Muscle of arm (tissue), 14 donors: ENCODE measurements at places on chromosomes 12 and 14.
A peak's percentile ranks its signal among the peaks of the same experiment; 100 is the strongest.

- DNase-seq, result no peak
These were observed 44.9 kb upstream of the BCAT1 start for GRCh38 chr12:24993793-24994192.

DNA sequence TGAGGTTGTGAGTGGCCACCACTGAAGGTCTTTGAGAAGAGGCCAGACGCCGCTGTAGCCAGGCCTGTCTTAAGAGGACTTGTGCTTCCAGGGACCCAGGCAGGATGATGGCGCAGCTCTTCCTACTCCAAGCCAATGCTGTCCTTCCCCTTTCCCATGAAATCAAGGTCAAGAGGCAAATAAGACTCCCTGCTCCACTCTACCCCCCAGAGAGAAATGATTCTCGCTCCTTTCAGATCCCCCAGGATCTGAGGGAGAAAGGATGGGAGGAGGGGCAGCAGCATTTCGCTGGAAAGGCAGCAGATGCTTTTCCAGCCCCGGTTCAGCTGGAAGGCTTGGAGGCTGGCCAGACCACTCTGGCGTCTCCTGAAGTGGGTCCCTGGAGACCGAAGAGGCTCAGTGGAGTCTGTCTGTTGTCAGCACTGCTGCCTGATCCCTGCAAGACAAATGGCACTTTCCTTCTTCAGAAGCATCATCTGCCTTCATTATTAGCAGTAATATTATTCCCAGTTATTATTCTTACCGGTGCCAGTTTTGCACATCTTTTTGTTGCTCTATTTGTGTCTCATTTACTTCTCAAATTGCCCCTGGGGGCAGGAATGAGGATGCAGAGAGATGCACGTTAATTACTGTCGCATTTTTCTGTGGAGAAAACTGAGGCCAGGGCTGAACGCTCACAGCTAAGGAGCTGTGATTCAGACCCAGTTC is 51.4 kb downstream of the C14orf132 start:
- peak; percentile 79 for DNase-seq

- no peak for DNase-seq
These were observed 54.9 kb upstream of the SCN8A start for GRCh38 chr12:51536159-51536558.

DNA sequence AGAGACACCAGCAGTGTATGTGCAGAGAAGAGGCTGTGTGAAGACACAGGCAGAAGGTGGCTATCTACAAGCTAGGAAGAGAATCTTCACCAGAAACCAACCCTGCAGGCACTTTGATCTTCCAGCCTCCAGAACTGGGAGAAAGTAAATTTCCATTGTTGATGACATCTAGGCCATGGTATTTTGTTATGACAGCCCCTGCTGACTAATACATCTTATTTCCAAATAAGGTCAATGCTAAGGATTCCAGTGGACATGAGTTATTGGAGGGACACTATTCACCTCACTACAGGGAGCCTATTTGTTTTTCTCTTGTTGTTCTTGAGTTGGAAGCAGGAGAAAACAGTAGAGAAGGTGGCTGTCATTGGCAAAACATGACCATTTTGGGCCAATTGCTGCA is 88.5 kb upstream of the RIN3 start:
- no peak for DNase-seq

- DNase-seq, result no peak
These were observed 2.9 kb downstream of the RND1 start for GRCh38 chr12:48862760-48863159.

GRCh38 chr12:68665016-68665569 is 21.7 kb upstream of the NUP107 start:
- no peak for DNase-seq

DNA sequence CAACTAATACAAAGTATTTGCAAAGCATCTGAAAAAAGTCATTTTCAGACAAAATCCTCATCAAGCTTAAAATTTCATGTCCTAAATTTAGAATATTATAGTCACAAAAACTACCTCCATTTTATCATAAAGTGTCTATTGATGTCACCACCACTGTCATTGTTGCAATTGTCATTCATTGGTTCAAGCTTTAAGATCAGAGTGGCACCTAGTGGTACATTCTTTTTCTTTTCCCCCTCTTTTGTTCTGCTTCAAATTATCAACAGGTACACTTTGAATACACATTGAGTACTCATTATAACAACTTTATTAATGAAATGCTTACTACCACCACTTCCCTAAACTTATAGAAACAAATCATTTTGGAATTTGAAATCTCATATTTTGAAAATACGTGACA is 379.8 kb downstream of the SEC23A start:
- no peak for DNase-seq

DNA sequence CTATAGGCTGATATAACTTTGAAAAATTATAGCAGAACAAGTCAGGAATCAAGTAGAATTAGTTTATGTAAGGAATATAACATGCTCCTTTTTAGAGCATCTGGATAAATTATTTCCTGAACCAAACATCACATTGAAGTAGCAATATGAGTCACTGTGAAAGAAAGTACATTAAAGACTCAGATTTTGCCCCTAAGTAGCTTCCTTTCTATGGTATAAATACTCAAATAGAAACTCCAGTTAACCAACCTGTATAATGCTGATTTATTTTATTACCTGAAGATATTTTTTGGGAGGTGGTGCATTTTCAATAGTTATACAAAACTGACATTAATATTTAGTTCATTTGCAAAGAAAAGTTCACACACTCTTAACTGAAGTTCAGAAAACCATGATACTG is 312.1 kb downstream of the ITPR2 start:
- no peak for DNase-seq

GRCh38 chr12:14403293-14403692 is 37.8 kb downstream of the ATF7IP start:
- DNase-seq, result no peak

DNA sequence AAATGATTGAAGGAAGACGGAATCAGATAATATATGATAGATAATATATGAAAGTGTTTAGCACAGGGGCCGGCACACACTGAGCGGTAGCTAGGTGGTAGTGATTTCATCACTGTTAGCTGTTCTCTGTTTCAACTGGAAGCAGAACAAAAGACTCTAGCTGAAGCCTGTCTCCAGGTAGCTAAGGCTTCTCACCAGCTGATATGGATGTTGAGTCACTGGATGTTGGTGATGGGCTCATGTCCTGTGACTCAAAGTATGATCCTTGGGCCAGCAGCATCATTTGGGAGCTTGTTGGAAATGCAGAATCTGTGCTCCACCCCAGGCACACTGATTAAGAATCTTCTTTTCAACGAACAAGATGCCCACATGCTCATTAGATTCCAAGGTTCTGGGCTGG is 21.7 kb upstream of the KCNA5 start:
- DNase-seq, result no peak

DNA sequence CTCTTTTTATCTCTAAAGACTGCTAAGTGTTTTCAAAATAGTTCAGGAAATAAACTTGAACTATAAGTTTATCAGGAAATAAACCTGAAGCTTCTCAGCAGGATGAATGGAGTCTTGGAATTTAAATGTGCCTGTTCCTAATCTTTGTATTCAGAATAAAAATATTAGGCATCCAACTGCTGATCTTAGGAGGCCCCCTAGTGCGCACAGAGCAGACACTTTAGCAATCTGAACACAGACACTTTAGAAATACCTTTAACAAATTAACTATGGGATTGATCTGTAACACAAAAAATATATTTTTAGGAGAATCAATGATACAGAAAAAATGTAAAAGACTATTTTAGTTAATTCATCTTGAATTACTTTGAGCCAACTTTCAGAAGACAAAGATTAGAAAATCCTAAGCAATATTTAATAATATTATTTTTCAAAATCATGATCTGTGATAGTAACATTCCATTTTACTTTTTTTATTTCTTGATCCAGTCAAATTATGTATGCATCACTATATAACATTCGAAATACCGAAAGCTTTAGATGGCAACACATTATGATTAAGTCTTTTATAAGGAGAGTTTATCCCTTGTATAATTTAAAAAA is 80.9 kb downstream of the SLC41A2 start:
- peak; percentile 37 for DNase-seq

DNA sequence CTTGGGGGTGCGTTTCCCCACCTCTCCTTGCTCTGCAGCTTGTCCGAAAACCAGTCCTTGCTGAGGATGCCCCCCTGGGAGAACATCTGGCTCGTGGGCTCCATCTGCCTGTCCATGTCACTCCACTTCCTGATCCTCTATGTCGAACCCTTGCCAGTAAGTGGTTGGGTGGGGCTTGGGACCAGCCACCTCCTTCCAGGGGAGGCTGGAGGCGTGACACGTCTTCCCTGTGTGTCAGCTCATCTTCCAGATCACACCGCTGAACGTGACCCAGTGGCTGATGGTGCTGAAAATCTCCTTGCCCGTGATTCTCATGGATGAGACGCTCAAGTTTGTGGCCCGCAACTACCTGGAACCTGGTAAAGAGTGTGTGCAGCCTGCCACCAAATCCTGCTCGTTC is 57.5 kb downstream of the ANAPC7 start:
- no peak for DNase-seq

GRCh38 chr12:38956337-38956736 is 50.9 kb upstream of the CPNE8 start:
- DNase-seq, result no peak

DNA sequence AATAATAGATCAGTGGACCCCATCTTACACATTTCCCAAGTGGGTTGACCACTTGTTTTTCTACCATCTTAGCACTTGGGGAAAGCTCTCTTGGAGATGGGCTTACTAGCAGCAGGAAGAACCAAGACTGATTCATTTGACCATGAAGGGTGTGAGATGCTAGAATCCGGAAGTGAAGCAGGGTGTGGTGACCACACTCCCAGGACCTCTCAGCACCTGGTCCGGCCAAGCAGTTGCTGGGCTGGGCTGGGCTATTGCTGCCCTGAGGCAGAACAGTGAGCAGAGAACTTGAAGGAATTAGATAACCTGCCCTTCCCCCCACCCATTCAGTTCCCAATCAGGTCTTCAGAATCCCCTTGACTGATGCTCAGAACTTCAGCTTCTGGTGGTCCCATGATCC is 24.4 kb downstream of the ADCY6 start:
- no peak for DNase-seq

- no peak for DNase-seq
These were observed 3.8 kb downstream of the RPS29 start for GRCh38 chr14:49582113-49582977.

DNA sequence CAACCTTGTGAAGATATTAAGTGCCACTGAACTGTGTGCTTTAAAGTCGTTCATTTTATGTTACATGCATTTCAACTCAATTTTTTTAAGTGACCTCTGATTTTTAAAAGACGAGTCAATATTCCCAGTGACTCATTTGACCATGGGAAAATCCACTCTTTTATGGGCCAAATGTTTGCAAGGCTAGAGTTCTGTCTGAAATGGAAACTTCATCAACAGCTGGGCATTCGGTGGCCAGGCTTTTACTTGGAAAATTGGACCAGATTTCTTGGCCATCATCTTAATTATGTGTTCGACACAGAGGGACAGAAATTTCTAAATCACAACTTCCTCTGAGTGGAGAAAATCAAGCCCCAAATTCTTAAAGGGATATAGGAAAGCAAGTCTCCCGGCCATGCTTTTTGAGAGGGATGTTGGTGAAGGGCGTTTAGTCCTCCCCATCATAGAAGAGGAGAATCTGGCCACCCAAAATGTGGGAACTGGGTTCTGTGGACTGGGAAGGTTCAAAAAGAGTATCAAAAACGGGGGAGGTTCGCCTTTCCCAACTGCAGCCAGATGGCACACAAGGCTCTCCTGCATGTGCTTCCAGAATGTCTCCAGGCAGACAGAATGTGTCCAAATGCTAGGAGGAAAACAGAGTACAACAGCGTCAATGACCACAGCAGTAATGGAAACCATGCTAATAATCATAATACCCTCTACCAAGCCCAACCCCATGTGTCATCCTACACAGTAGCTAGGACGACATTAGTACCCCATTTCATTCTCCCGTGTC is 40.9 kb upstream of the FZD10 start:
- no peak for DNase-seq

- peak; percentile 82 for DNase-seq
These were observed 36.5 kb downstream of the CMKLR1 start for GRCh38 chr12:108302403-108303311.

- DNase-seq, result no peak
These were observed 506.1 kb downstream of the RMST start for GRCh38 chr12:97968641-97969197.

GRCh38 chr12:57772429-57773322 is at the start of gene EEF1AKMT3:
Gene EEF1AKMT3, plus strand, starts transcription at chr12:57772614. Its CDS starts 111 bp downstream, at chr12:57772725.
- DNase-seq, result peak; percentile 54

GRCh38 chr12:28578361-28578760 is 388.1 kb downstream of the CCDC91 start:
- DNase-seq, result no peak

DNA sequence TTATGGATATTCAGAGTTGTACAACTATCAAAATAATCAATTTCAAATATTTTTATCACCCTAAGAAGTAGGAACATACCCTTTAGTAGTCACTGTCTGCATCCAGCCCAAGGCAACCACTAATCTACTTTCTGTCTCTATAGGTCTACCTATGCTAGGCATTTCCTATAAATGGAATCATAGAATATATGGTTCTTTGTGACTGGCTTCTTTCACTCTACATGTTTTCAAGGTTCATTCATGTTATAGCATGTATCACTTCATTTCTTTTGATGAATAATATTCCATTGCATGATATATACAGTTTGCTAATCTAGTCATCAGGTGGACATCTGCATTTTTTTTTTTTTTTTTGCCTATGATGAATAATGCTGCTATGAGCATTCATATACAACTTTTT is 112.4 kb downstream of the PPP1R12A start:
- no peak for DNase-seq

DNA sequence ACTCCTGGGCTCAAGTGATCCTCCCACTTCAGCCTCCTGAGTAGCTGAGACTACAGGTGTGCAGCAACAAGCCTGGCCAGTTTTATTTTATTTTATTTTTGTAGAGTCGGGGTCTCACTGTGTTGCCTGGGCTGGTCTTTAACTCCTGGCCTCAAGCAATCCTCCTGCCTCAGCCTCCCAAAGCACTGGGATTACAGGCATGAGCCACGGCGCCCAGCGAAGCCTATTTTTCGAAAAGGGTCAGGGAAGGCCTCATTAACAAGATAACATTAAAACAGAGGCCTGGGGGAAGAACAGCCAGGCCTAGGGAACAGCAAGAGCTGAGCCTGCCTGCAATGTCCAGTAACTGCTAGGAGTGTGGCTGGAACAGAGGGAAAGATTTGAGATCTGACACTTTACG is 36.1 kb upstream of the VRK1 start:
- DNase-seq, result no peak

GRCh38 chr14:20409226-20409625 is 4.1 kb downstream of the TEP1 start:
- no peak for DNase-seq

DNA sequence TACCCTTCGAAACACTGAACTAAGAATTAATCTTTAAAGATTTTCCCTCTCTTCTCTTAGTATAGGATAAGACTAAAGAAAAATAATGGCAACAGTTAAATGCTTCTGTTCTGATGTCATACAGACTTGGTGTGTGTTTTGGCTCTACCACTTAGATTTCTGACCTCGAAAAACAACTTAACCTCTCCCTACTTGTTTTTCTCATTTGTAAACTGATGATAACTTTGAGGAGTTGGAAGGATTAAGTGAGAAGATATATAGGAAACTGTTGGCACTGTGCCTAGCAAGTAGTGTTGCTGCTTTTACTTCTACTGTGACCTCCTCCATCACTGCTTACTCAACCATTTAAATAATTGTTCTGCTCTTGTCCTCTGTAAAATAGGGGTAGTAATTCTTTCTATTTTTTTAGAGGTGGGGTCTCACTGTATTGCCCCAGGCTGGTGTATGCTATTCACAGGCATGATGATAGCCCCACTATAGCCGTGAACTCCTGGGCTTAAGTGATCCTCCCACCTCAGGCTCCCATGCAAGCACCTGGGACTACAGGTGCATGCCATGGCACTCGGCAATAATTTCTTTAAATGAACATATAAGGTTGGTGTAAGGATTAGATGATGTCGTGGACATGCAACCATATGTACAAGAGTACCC is 22.4 kb downstream of the PALS1 start:
- no peak for DNase-seq

- DNase-seq, result no peak
These were observed 14.6 kb downstream of the BEST3 start for GRCh38 chr12:69684466-69684865.
